Activated T-helper 1 cell treated with anti-CD3 and anti-CD28 coated beads, Interleukin-2, amount 50 U/mL, for 16 hours (primary cell): ENCODE measurements at places on chromosomes 3 and 15.

GRCh38 chr3:25547943-25548674, 116.6 kb downstream of the TOP2B start:
- no peak for DNase-seq

- no peak for DNase-seq
Observed at GRCh38 chr15:83210619-83211018, 3.0 kb upstream of the HDGFL3 start.

- no peak for DNase-seq
Observed at GRCh38 chr3:133967992-133968892, 61.5 kb downstream of the SLCO2A1 start.

DNA sequence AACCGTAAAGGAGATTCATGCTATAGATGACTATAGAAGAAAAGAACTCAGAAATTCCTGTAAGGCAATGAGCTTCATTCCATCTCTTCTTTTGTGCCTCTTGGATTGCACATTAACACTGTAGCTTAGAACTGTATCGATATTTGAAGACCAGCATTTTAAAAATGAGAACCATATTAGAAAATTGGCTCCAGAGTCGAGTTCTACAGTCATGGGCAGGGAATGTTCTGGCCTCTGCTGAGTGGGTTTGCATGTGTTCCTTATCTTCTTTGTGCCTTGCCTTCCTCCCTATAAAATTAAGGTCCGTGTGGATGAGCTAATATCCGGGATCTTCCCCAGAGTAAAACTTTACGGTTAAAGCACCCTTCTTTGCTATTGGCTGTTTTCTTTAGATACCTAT, 77.4 kb upstream of the PLCL2 start:
- no peak for DNase-seq

DNA sequence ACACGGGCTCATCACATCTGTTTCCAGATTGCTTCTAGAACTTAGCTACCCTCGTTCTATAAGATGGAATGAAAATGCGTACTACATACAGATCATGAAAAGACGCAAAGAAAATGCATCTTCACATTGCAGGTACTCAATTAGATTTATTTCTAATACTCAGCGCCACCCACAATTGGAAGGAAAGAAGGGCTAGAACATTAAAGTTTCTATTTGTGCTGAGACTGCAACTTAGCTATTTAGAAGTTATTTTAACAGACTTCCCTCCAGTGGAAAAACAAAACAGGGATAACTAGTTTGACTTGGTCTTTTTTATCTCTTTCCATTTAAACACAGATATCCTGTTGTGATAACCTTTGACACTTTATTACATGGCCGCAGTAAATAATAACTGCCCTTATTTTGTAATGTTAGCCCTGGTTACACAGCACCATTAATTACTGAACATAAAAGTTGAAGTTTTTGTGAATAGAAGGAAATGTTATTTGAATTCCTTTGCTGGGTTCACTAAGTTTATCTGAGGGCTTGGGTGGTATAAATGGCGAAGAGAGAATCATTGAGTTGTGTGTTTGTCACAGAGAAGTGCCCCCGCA, 86.9 kb upstream of the SLC25A26 start:
- no peak for DNase-seq

GRCh38 chr15:87667643-87668042, 588.9 kb downstream of the NTRK3 start:
- no peak for DNase-seq

DNA sequence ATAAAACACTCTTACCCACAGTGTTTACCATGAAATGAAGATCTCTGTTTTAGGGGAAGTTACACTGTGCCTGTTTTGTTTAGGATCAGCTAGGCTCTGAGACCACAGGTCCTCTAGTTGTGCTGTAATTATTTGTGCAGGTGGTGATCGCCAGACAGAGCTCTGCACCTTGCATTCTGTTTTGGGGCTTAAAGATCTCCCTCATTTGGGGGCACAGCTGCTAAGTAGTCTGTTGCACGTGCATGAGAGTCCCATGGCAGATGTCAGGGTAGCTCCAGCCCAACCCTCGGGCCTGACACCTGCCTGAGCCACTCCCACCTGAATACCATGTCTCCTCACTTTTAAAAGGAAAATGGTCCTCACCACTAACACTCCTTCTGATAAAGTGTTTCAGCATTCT, 12.4 kb downstream of the C3orf20 start:
- no peak for DNase-seq

DNA sequence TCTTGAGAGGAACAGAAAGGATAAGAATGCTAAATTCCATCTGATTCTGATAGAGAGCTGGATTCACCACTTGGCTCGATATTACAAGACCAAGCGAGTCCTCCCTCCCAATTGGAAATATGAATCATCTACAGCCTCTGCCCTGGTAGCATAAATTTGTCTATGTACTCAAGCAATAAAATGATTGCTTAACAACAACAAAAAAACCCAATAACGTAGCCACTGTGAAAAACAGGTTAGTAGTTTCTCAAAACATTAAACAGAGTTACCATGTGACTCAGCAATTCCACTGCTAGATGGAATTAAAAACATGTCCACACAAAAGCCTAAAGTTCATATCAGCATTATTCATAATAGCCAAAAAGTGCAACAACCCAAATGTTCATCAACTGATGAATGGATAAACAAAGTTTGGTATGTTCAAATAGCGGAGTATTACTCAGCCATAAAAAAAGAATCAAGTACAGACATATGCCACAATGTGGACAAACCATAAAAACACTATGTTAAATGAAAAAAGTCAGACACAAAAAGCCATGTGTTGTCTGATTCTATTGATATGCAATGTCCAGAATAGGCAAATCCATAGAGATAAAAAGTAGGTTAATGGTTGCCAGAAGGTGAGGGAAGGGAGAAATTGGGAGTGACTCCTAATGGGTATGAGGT, 16.8 kb downstream of the BCL2L10 start:
- no peak for DNase-seq

GRCh38 chr3:189999718-190000117, 121.0 kb downstream of the P3H2 start:
- no peak for DNase-seq

- no peak for DNase-seq
Observed at GRCh38 chr3:23748398-23749110, 57.2 kb upstream of the UBE2E1 start.

GRCh38 chr15:57502116-57502515, 89.6 kb upstream of the MYZAP start:
- DNase-seq, result no peak

DNA sequence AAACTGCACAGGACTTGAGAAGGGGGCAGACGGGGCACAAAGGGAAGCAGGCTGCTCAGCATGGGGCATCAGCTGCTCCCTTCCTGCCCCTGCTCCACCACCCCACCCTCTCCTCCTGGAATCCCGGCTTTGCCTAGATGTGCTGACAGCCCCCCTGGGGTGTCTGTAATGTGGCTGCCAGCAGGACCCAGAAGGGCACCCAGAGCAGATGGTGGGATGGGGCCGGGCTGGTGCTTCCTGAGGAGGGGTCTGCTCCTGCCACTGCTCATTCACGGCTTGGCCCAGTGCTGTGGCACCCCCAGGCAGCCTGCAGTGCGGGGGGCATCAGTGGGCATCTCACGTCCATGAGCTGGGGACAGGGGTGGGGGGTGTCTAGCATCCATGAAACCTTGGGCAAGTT, 10.2 kb downstream of the H1-8 start:
- DNase-seq, result no peak

DNA sequence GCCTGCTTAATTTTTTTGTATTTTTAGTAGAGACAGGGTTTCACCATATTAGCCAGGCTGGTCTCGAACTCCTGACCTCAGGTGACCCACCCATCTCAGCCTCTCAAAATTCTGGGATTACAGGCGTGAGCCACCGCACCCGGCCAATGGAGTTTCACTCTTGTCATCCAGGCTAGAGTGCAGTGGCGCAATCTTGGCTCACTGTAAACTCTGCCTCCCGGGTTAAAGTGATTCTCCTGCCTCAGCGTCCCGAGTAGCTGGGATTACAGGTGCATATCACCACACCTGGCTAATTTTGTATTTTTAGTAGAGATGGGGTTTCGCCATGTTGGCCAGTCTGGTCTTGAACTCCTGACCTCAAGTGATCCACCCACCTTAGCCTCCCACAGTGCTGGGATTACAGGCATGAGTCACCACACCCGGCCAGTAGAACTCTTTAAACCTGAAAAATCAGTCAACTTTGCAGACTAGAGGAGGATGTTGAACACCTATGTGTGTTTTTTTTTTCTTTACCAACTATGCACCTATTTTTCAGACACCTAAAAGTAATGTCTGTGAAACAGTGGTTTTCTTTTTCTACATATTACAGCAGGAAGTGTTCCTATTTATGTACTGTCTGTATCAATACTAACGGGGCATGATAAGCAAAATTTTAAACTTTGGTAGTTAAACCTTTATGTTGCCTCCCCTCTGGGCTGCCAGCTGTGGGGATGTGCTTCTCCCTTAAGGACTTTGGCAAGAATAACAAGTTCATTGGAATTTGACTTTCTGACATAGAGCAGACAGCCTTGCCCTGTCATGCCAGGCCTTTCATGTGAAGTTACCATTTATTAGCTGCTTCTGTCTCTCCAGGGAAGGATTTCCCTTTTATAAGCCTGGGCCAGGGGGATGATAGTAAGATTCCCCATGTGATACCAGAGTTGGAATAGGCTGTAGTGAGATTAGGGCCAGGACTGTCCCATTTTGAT, 8.1 kb downstream of the ARIH2 start:
- no peak for DNase-seq

GRCh38 chr15:32730677-32731654, 13.2 kb downstream of the GREM1 start:
- no peak for DNase-seq

DNA sequence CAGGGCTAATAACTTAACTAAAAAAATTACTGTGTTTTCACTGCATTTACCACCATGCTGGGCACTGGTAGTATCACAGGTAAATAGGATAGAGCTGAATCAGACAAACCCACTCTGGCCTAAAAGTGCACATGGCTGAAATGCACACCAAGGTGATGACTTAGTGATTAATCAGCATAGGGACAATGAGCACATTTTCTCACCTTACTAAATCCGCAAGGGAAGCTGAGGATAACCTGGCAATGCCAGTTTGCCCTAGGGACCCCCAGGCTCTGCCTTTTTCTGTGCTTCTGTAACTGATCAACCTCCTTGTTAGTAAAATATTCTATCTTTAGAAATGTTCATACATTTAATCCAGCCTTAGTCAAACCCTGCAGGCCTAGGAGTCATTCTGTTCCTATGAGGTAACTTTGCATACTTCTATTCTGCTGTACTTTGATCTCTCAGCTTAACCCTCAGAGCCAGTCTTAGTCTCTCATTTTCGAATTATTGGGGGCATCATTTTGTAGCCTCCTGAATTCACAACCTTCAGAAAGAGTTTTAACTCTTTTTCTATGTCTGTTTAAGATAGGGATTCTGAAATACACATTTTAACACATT, 562.9 kb upstream of the KCNMB2 start:
- no peak for DNase-seq

- no peak for DNase-seq
Observed at GRCh38 chr3:28076246-28076645, 165.2 kb upstream of the CMC1 start.

- DNase-seq, result no peak
Observed at GRCh38 chr3:140270329-140270728, 335.3 kb downstream of the CLSTN2 start.

GRCh38 chr15:68334661-68335124, 57.1 kb downstream of the FEM1B start:
- no peak for DNase-seq

- DNase-seq, result no peak
Observed at GRCh38 chr3:25468866-25469319, 40.8 kb downstream of the RARB start.
